ENCODE measurements at places on chromosomes 5 and 9.
A peak's percentile ranks its signal among the peaks of the same experiment; 100 is the strongest.

DNA sequence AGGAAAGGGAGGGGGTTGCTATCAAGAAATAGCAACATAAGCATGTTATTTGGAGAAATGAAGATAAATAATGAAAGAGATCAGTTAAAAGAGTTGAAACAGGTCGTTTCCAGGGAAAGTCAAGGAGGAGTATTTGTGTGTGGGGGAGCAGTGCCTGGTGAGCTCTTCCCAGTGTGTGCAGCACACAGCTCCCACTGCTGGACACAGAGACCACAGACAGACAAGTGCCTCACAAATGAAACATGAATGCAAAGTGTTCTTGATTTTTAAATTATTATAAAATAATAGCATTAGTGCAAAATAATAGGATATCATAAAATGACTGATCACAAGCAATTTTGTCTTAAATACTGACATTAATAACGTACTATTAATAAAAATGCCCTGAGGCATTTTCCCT, 40.8 kb downstream of the LIFR start:
- DNase-seq: no peak

DNA sequence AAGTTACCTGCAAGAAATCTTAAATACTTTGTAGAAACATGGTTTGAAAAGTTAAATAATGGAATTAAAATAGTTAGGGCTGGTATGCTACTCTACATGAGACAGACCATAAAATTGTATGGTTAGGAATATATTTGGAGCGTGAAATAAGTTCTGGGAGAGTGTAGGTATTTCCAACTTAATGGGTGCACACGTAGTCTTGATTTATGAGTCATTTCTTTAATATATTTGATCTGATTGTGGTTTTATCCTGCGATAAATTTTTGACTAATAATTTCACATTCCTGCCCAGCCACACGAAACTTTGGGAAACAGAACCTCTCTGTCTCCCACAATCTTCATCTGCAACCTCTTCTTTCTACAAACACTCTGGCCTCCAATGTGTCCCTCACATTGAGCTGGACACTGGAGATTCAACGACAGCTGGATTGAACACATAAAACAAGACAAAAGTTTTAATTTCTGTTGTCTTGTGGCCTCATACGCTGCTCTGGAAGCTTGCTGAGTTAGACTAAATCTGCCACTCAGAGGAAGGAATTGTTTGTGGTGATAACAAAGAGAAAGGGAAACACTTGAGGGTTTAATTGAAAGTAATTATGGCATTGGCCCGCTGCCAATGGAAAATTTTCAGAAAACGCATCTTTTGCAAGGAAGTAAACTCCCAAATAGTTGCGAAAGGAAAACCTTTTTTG, 201.8 kb upstream of the ZNF608 start:
- DNase-seq: no peak

- no peak for DNase-seq
Observed at GRCh38 chr5:147898875-147899401, 7.4 kb downstream of the C5orf46 start.

DNA sequence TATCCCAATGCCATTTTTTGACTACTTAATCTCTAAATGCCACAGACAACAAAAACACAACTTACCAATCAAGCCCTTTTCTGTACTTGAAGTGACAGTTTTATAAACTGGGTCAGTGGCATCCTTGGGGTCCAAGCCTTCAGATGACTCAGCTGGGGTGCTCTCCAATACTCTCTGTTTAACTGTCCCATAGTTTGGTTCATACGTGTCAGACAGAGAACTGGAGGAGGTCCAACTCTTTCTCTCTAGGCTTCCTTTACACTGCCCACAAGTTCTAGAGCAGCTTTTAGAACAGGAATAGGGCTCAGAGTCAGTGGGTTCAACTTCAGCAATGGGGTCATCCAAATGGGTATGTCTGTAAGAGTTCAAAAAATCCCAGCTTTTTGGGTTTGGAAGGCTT, 166.9 kb downstream of the CDC42SE2 start:
- DNase-seq: no peak

DNA sequence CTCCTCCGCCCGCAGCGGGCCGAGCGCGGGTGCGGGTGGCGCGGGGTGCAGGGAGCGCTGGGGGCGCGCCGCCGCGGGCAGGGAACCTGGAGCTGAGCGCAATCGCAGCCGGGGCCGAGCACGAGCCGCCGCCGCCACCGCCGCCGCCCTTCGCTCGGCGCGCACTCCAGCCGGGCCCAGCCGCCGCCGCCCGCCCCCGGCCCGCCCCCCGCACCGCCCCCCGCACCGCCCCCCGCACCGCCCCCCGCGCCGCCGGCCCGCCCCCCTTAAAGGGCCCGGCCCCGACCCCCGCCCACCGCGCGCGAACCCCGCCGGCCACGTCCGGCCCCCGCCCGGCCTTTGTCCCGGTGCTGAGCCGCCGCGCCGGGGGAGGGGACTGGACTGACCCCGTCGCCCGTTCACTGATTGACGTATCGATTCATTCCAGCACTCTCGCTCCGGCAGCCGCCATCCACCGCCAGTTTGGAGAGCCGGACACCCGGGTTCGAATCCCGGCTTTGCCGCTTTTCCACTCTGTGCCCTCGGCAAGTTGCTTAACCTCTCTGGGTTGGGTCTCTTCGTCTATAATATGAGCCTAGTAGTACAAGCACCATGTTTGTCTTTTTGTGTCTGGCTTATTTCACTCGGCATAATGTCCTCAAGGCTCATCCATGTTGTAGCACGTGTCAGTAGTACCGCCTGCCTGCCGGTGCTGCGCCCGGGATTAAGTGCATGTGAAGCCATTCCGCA, at the start of gene SH3PXD2B:
Gene SH3PXD2B (minus strand): TSS at position 168 of the 729 bp plus-strand sequence. CDS start 173 bp downstream, outside the sequence.
- peak; percentile 23 for DNase-seq

GRCh38 chr5:158895588-158895987, 204.1 kb downstream of the EBF1 start:
- DNase-seq: no peak

DNA sequence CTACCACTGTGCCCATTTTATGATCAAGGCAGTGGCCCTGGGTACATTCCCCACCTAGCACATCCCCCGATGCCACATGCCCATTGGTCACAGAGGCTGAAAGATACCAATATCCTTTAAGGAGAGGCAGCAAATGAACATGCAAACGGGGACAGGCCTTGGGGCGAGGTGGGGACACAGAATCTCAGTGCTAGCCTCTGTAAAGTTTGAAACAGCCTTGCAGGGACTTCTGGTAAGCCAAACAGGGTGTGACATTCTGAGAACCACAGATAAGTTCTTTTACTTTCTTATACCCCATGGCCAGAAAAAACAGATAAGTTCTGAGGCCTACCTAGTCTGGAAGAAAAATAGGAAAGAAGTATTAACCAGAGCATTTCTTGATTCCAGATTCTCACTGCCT, 60.5 kb downstream of the ACER2 start:
- DNase-seq: no peak

GRCh38 chr9:128473104-128473503, 17.3 kb downstream of the ODF2 start:
- DNase-seq: no peak

DNA sequence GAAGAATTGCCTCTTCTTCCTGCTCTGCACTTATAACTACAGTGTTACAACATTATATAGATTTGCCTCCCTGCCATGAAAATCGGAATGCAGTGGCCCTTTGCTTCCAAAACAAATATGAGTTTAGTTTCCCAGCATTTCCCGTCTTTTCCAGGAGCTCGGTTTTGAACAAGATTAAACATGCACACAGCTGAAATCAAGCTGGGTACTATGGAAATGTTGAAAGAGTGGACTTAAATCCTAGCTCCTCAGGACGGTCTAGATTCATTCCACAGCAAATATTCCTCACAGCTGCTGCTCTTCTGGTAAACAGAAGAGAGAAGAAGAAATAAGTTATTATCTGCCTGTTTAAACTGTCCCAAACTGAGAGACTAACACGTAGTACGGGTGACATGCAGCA, 161.4 kb downstream of the PIK3R1 start:
- DNase-seq: no peak

GRCh38 chr9:15349892-15350761, 43.1 kb upstream of the TTC39B start:
- no peak for DNase-seq

DNA sequence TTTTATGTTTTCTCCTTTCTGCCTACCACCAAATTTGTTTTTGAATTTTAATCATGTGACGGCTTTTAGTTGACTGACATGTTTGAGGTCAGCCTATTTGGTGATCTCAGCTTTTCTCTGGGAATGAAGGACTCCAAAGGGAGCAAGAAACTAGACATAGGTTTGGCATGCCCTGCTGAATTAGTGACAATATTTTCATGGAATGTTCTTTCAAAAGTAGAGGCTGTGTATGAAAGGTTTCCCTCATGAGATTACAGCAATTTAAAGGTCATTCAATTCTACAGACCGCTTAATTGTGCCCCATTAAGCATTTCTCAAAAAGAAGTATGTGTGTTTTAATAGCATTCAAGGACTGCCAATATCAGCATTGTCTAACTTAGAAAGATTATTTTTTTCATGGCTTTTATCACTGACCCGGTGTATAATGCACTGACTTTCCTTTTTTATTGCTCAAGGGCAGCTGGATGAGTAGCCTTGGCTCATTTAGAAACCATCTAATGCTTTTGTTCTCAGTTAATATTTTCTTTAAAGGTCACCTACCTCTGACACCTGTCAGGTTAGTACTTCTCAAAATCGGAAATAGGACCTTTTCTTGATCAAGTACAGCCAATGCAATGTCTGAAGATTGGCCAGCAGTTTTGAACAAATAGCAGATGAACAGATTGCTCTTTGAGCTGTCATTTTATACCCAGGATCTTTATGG, 8.1 kb upstream of the MLLT3 start:
- no peak for DNase-seq

DNA sequence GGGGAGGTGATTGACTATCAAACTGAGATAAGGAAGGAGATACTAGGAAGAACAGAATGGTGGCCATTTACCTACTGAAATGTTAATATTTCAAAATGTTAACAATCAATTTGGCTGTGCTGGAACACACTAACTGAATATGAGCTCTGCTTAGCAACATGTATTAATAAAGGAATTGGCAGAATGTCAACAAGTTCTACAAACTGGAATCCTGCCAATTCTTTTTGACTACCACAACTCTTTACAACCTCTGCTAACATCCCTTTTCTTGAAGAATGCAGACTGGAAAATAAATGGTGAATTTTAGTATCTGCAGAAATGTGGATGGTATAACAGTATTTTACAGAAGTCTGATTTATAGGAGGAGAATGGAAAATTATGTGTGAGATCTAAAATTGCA, 446.4 kb downstream of the ISL1 start:
- no peak for DNase-seq

DNA sequence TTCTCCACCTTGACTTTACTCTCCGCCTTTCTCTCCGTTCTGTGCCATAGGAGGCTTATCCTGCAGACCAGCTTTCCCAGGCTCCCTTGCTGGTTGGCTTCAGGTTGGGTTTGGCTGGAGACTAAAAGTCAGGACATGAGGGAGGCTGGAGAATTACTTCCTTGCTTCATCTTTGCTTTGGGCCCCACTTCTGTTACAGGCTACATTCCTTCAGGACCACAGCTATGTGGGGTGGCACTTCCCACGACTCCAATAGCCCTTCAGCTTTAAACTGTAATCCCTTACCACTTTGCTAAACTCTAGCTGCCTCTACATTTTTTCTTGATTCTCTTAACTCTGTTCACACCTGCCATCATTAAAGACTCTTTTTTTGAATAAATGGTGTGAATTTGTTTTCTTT, 186.7 kb upstream of the NR4A3 start:
- DNase-seq: no peak

DNA sequence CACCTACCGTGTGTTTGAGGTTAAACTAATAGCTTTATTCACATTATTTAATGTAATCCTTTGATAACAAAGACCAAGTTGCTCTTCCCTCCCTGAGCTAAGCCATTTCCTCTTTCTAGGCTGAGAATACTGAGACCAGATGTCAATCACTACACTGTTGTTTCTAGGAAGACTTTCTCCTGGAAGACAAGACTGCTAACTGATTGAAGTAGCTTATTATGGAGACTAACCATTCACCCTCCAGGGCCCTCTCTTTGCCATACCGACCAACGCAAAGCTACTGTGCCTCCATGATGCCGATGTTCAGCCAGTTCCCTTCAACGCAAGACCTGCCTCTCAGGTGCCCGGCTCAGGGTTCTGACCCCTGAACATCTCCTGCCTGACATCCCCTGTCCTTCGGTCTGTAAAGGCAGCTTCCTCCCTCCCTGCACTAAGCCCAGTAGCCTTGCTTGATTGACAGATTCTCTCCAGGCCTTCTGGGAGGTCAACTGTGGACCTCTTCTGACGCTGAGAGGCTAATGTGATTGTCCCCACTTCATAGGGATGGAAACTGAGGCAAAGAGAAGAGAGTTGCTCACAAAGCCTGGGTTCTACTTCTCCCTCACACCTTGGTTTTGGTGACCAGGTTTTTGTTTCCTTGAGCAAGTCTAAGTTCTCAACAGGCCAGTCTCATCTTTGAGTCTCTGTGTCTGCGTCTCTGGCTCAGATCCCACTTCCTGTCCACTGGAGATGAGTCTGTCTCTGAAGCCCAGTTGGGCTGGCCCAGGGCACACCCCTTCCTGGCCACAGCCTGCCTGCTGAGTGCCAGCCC, 259.7 kb upstream of the IRX2 start:
- DNase-seq: no peak

DNA sequence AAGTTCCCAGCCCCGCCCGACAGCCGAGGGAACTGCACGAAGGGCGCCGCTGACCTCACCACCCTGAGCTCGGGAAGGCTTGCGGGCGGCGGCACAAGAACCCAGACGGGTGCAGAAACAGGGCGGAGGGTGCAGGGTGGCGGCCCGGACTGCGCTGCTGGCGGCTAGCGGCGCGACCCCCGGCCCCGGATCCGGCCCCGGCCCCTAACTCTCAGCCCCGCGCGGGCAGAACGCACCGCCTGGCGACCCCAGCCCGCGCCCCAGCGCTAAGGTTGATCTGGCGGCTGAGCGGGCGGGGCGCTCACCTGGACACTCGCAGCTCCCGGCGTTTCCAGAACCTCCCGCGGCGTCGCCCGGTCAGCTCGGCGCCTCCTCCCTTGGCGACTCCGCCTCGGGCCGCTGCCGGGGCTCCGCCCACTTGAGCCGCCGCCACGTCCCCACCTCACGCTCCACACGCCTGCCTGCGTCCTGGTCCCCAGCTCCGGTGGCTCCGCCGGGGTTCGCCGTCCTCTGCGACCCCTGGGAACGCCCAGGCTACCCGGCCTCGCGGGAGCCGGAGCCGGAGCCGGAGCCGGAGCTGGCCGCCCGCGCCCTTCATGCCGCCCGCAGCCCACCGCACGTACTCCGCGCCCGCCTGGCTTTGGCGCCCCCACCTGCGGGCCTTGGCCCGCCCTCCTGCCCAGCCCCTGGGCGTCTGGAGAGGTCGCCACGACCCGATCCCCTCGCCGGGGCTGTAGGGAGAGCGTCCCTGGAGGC, at the start of gene P4HA2:
Gene P4HA2 (minus strand): TSS at position 369 of the 756 bp plus-strand sequence. CDS start 9,227 bp downstream, outside the sequence.
- DNase-seq: peak; percentile 37

DNA sequence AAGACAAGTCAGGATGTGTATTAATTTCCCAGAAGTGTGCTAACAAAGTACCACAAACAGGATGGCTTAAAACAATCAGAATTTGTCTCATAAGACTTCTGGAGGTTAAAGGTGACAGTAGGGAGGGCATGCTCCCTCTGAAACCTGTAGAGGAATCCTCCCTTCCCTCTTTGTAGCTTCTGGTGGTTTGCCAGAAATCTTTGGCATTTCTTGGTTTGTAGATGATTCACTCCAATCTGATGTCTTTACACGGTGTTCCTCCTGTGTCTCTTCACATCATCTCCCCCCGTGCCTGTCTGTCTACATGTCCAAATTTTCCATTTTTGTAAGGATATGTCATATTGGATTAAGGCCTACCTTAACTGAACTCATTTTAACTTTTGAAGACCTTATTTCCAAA, 471.5 kb downstream of the ZNF608 start:
- no peak for DNase-seq

- DNase-seq: peak; percentile 26
Observed at GRCh38 chr5:93607367-93608258, 24.6 kb downstream of the NR2F1 start.

- no peak for DNase-seq
Observed at GRCh38 chr5:17340819-17341218, 123.4 kb downstream of the BASP1 start.
